ENCODE measurements at places on chromosomes 1 and 21. TPM values are rescaled to one million over a fixed set of nuclear protein-coding genes. Genes with fewer than 3 reads are reported as not detected.

Gene FCRLB
- 0.78 TPM for total RNA-seq

Gene SYPL2
- total RNA-seq, result not detected

Gene ST7L
- total RNA-seq, result 10.6 TPM

Gene FGR
- total RNA-seq, result not detected

Gene C1orf105
- total RNA-seq, result not detected

Data from hair follicular keratinocyte (primary cell).